Stimulated activated CD8-positive, alpha-beta memory T cell treated with anti-CD3 and anti-CD28 coated beads, Interleukin-7, amount 100 ng/mL, for 1 hour (primary cell): ENCODE measurements at places on chromosomes 1 and 21.

- no peak for DNase-seq
These were observed 84.5 kb downstream of the ATP6V1G3 start for GRCh38 chr1:198455966-198456365.

GRCh38 chr1:208108646-208109330 is 135.4 kb downstream of the PLXNA2 start:
- no peak for DNase-seq

DNA sequence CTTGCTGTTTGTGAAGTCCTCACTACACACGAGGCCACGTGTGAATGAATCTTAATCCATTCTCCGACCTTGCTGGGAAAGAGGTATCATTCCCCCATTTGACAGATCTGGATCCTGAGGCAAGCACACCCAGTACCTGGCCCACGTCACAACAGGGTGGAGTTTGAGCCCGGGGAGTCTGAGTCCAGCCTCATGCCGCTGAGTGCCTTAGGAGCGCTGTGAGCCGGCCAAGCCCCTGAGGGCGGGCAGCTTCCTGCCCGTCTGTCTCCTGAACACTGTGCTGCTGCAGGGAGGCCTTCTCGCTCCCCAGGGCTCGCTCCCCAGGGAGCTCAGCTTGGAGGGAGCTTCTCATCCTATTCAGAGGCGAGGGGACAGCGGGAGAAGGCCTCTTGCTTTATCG is 29.7 kb downstream of the SLC45A1 start:
- no peak for DNase-seq

GRCh38 chr1:183812686-183813569 is 8.0 kb downstream of the RGL1 start:
- DNase-seq = no peak

- no peak for DNase-seq
These were observed 7.8 kb downstream of the UBE2G2 start for GRCh38 chr21:44793592-44794374.

GRCh38 chr1:210263963-210264362 is 31.4 kb downstream of the SERTAD4 start:
- DNase-seq = no peak

GRCh38 chr21:45016406-45017038 is 57.9 kb upstream of the ADARB1 start:
- no peak for DNase-seq

DNA sequence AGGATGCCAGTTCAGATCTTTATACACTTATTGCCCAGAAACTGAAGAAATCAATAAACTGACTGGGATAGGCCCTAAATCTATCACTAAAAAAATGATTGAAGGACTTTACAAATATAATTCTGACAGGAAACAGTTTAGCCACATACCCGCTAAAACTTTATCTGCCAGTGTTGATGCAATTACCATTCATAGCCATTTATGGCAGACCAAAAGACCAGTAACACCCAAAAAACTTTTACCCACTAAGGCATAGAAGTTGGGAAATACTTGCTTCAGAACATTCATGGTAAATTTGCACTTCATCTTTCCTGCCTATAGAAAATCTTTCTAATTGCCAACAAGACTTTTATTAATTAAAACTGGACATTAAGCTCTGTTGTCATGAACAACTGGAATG is 15.0 kb upstream of the GPR25 start:
- no peak for DNase-seq

DNA sequence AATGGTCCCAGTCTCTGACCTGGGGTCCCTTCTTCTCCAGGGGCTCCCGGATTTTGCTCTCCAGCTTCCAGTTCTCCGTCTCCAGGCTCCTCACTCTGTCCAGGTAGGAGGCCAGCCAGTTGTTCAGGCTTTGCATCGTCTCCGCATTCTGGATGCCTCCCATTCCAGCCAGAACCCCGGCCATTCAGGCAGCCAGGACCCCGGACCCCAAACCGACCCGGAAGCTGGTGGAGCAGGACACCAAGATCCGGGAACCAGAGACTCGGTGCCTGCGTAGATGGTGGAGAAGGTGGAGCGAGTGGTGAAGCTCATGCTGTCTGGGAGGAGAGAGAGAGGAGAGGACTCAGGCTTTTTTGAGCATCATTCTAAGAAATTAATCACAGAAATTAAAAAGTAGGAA is 572.4 kb upstream of the NCAM2 start:
- DNase-seq = no peak
